NCI-H1694 treated with DMSO at 0.1 percent for 48 hours (cell line): ENCODE measurements at places on chromosomes 6 and 20.

DNA sequence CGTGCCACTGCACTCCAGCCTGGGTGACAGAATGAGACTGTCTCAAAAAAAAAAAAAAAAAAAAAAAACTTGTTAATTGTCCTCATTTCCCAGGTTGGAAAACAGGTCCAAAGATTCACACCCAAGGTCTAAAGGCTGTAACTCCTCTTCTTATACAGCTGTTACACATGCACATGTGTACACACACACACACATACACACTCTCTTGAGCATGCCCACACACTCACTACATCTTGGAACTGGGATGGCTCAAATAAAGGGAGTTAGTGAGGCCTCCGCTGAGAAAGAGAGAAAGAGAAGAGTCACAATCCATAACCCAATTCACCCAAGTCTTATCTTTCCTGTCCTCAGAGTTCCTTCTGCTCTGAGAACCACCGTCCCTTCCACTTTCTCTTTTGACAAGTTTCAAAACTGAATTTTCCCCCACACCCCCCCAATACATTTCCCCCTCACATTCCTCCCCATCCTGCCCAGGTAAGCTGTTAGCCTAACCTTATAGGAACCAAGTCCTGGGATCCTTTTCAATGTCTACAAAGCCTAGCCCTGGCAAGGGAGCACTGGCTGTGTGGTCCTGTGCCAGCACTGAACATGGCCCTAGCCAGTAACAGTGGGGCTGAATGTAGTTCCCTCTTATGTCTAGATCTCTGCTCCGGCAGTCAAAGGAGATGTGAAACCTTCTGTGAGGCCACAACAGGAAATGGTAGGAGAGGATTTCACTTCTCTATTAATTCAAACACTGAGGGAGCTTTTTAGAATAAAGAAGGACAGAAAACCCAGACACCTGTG, 3.2 kb upstream of the HLA-DMB start:
- DNase-seq: no peak

GRCh38 chr20:34322267-34323105, 19.3 kb upstream of the AHCY start:
- no peak for DNase-seq

DNA sequence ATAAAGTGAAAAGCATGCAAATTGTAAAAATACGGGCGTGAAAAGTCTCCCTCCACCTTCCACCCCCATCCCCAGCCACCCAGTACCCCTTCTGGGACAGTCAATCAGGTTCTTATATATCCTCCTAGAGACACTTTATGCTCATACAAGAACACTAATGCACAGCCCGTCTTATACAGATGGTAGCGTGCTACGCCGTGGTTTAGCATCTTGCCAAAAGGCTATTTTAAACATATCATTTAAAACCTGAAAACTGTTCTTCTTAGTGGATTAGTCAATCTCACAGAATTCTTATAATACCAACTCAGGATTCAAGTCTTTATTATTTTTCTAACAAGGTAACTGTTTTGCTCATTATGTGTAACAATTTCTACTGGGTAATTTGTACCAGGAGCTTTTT, 57.2 kb upstream of the MRPS10 start:
- no peak for DNase-seq

- DNase-seq: peak; percentile 24
These were observed 9.2 kb downstream of the ITPA start for GRCh38 chr20:3218307-3218988.

DNA sequence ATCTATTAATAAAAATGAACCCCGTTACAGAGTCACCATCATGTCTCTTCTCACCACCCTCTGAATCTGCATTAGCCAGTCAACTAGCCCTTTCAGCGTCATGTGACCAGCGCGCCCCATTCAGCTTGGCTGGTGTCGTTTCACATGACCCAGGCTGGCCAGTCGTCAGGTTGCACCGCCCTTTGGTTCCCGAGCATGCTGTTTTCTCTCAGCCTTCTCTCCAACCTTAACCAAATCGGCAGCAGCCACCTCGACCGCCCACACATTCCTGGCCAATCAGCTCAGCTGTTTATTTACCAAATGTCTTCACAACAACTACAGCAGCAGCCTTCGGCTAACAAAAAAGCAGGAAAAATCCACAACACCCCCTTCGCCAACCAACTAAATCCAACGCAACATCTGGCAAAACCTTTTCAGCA, 5.6 kb downstream of the SRSF3 start:
- DNase-seq: no peak

DNA sequence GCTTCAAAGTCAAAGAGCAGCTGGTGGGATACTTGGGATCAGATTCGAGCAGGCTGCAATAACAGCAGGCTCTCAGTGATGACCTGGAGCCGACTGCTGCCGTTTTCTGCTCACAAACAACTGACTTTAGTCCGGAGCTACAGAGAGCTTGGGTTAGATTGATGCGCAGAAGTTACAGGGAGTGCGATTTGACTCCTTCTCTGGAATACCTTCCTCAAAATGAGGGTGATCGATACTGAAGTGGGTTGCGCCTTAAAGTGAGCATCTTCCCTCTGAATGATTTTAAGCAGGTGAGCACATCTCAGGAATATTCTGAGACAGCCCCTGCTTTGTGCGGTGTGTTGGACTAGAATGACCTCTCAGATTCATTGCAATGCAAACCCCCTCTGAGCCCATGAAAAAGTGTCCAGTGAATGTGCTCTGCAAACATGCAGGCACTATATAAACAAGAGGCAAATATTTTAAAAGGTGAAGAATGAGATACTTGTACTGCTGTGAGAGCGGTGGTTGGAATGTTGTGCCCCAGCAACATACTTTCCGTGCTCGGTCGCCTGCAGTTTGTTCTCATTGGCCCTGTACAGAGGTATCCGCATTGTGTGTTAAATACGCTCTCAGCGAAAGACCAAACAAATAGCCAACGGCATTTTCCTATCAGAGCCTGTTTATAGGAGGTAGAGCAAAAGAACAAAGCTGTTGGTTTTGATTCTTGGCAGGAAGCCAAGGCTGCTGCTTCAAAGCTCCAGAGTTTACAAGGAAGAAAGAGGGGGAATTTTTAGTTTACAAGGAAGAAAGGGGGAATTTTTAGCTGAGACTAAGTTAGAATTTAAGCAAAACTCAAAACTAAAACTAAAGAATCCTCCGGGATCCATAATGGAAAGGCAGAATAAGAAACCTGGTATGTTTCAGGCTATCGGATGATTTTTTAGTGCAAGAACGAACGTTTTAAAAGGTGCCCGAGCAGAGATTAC, 67.7 kb downstream of the PHACTR2 start:
- DNase-seq: no peak

- DNase-seq: peak; percentile 30
These were observed 7.3 kb upstream of the ULBP2 start for GRCh38 chr6:149934249-149935156.

DNA sequence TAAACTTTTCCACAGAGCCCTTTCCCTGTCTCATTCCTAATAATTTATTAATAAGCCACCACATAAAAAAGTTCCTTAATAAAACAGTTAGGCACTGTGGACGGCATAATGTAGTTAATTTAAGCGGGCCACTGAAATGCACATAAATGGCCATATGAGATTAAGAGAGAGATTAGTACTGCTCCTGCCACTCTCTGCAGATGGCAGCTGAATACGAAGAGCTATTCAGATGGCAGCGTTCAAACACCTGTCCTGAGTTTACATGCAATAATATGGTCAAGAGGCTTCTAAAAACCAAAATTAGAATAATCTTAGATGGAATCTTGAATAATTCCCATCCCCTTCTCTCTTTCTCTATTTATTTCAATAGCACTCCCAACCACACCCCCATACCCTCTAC, 461.8 kb downstream of the PKHD1 start:
- no peak for DNase-seq
